ENCODE measurements at places on chromosomes 13 and 19.

DNA sequence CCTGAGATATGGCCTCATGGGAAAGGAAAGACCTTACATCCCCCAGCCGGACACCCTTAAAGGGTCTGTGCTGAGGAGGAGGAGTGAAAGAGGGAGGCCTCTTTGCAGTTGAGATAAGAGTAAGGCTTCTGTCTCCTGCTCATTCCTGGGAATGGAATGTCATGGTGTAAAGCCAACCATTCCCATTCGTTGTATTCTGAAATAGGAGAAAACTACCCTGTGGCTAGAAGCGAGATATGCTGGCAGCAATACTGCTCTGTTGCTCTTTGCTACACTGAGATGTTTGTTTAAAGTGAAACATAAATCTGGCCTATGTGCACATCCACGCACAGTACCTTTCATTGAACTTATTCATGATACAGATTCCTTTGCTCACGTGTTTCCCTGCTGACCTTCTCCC is 783 bp upstream of the ZNF587B start:
- DNase-seq, result no peak

- peak; percentile 35 for DNase-seq
Measured at GRCh38 chr13:113915012-113915763, 51.3 kb upstream of the GAS6 start.

DNA sequence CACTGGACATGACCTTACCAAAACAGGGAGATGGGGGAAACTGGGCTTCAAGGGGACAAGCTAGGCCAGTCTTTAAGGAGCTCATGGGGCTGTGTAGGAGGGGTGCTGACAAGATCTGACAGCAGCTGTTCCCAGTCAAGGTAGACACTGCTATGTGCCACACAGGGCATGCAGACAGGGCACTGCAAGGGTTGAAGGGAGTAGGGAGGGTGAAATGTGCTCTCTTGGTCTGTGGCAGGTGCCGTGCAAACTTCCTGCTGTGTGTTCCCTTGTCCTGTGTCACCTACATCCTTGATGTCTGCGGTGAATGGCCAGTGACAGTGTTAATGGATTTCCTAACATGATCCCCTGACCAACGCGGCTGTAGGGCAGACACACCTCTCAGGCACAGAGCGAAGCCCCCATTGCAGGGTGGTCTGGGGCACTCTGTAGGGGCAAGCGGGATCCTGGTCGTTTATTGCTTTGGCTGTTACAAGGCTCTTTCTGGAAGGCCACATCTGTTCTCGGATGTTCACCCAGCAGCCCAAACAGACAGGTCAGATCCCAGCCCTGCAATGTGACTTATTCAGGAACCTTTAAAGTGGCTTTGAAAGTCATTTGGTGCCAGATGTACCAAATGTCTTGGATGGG is 199.5 kb upstream of the ZNF536 start:
- no peak for DNase-seq

DNA sequence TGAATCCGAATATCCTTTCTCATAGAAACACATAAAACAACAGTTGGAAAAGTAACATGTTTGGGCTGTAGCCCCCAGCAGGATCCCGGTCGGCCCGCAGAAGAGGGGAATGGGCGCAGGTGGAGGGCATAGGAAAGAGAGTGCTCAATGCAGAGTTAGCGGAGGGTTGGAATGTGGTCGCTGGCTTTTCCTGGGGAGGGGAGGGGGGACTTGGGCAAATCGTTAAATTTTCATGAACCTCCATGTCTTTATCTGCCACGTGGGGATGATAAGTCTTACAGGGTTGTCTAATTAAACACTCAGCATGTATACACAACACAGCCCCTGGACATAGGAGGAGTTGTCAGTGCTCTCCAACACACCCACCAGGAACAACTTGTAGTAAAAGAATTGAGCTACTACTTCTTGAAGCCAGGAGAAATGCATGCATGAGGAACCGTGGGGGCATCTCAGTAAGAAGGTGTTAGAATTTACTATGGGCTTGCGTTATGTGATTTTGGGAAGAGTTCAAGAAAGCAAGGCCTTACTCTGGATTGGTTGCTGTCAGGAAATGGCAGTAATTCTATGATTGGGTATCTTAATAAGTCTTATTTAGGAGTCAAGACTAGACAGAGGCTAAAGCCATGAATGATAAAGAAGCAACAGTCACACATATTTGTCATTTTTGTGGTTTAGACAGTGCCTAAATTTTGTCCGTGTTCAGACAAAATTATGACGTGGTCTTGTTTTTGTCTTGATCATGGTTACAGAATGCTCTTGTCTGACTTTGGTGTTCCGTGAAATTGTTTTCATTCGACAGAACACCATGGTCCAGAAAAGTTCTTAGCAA is 671 bp upstream of the SLC46A3 start:
- no peak for DNase-seq

DNA sequence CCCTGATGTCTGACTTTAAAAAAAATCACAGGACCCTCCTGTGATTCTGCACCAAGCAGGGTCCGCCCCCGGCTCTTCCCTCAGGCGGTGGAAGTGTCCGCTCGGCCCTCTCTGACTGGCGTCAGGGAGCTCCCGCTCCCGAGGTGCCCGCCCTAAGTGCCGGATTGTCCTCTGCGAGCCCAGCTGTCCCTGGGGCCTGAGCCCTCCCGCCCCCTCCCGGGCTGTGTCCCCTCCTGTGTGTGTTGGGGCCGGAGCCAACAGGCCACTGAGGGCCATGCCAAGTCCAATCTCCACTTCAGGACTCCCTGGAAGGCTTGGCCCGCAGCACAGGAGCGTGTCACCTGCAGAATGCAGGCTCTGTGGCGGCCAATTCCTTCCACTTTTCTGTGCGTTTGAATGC is 25.4 kb downstream of the MAP2K2 start:
- DNase-seq, result no peak

DNA sequence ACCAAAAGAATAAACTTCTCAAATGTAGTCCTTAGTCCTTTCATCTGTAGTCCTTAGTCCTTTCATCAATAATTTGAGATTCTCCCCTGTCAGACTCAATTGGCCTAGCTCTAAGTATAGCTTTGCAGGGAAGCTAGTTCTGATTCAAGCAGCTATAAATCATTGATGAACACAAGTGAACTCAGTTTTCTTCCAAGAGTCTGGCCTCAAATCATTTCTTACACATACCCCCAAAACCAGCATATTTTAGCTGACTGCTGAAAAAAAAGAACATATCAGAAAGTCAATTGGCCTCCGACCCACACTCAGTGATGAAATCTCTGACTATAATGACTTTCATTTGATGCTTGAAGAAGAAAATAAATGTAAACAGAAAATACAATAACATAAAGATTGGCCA is 64.9 kb downstream of the TNFSF11 start:
- DNase-seq, result no peak

DNA sequence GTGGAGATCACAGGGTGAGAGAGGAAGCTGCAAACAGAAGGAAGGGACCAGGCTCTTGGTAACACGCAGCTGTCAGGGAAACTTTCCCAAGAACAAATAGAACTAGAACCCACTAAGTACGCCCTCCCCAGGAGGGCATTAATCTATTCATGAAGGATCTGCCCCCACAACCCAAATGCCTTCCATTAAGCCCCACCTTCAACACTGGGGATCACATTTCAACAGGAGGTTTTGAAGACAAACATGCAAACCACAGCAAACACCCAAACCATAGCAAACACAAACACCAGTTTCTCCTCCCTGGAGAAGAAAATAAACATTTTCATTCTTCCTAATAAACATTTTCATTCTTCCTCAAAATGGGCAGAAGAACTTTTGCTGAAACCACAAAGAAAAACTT is 329.6 kb downstream of the EFNB2 start:
- DNase-seq, result no peak

- DNase-seq, result peak; percentile 77
Measured at GRCh38 chr19:34217952-34218817, 36.2 kb upstream of the GARRE1 start.

DNA sequence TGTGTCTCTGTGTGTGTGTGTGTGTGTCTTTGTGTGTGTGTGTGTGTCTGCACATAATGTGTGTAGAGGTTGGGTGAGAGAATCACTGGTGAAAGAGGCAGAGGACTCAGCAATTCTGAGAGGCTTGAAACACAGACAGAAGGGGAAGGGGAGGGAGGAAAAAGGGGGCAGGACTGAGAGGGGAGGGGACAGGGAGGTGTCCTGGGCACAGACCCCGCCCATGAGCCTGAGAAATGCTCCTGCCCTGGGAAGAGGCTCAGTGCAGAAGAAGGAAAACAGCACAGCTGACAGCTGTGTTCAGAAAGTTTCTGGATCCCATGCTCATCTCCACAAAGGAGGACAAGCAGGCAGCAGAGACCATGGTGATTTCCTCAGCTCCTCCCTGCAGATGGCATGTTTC is 59.1 kb upstream of the CEACAM8 start:
- no peak for DNase-seq

DNA sequence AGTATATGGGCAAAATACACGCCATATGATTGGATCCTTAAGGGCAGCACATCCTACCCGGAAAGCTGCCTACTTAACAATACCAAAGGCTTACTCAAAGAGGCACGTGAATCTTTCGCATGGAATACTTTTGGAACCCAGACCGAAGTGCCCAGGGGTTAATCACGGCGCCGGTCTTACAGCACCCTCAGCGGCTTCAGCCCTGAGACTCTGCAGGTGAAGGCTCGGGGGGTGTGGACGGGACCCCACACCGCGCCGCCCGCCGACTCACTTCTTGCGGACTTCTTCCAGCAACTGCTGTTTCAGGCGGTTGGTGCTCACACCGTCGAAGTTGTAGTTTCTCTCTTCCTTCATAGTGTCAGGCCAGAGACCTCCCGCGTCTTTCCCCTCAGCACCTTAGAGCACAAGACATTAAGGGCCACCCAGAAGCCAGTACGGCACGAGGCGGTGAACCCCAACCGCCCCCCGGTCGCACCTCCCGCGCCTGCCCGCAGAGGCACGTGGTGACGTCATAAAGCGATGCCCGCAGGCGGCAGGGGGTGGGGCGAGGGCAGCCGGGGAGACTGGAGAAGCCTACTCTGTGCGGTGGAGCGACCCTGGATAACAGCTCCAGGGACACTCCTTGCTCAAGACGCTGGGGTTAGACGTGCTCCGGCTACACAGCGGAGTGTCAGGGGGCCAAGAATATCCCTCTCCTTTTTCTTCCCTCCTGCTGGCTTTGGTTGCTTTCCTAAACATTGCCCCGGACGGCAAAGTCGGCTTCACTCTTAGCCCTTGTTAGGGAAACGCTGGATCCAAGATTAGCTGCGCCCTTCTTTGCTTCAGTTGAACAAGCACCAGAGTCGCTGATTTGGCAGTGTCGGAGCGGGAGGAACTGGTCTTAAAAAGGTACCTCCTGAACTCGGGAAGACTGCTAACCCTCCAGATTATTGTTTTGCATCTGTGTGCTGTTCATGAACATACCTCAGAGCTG is at the start of gene CCDC169:
Gene CCDC169 (minus strand): TSS at position 449 of the 973 bp plus-strand sequence. CDS start 95 bp downstream, at position 354.
- peak; percentile 9 for DNase-seq

DNA sequence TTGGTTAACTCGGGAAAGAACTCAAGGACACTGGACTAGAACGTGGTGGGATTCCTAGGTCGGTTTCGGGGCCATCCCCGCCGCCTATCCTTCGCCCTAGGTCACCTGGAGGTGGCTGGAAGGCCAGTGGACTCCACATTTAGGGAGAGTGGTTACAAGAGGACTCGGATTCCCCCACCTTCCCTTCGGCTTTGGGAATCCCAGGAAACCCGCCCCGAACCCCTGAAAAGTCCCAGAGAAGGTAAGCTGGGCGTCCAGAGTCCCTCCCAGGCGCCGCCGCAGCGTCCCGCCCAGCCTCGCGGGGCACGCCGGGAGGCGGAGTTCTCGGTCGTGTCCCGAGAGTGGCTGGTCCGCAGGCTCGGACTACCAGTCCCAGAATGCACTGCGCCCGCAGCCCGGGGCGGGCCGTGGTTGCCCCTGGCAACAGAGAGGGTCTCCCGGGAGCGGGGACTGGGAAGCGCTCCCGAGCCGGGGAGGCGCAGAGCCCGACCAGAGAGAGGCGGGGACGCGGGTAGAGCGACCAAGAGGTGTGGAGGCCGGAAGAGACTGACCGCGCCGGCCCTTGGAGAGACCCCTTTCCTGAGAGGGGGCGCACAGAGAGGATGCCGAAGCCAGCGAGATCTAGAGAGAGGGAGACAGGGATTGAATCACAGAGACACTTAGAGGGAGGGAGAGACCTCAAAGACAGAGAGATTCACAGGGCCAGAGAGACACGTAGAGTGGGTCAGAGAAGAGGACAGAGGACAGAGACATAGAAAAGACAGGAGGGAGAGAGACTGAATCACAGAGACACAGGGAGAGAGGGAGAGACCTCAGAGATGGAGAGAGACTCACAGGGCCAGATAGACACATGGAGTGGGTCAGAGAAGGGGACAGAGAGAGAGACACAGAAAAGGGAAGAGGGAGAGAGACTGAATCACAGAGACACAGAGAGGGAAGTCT is 2.6 kb upstream of the PRKCG start:
- peak; percentile 91 for DNase-seq

- no peak for DNase-seq
Measured at GRCh38 chr13:61024046-61024445, 391.6 kb downstream of the PCDH20 start.

GRCh38 chr19:48290401-48290770 is 20.5 kb downstream of the ZNF114 start:
- no peak for DNase-seq

DNA sequence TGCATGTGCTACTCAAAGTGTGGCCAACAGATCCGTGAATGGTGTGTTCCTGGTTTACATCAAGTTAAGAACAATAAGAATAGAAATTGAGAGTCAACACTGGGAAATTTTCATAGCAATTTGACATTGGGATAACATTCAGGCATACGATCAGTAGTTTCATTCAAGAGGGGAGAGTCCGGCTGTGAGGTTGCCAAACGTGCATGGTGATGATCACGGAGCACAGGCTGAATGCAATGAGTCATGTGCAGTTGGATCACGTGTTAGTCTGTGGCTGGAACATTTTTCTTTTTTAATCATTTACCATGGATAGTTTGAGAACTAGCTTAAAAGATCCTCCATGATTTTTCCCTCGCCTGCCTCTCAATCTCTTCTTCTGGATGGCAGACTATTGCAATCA is 2.5 kb upstream of the DCT start:
- no peak for DNase-seq

DNA sequence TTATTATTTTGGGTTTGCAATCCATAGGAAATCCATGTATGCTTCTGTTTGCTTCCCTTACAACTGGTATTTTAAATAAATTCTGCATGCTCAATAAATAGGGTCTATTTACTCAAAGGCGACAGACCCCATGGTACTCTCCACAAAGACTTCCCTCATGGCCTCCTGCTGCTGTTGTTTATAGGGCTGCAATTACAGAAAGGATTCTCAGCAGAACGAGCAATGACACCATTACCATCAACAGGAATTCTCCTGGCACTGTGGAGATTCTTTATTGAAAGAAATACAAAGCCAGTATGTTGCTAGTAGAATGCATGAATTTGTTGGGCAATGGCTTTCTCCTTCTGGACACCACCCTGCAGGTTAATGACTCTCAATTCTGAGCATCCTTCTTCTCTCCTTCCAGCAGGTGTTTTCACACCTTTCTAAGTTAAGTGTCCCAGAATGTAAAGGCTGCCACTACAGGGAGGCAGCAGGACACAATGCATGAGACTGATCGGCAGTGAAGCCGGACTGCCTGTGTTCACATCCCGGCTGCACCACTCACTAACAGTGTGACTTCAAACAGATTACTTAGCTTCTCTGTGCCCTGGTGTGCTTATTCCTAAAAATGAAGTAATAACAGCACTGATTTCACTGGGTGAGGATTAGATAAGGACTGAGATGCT is 360.2 kb downstream of the DNAJC15 start:
- DNase-seq, result no peak

- DNase-seq, result no peak
Measured at GRCh38 chr19:39407410-39407659, 688 bp downstream of the ZFP36 start.

- DNase-seq, result no peak
Measured at GRCh38 chr13:91863699-91864098, 465.3 kb downstream of the GPC5 start.

All from NCI-H1092 (cell line).